Endodermal cell (in vitro differentiated cells): ENCODE measurements at places on chromosomes 11 and 22. TPM values are rescaled to one million over a fixed set of nuclear protein-coding genes. Genes with fewer than 3 reads are reported as not detected.
A peak's percentile ranks its signal among the peaks of the same experiment; 100 is the strongest.

Gene DGCR6
- total RNA-seq = 4.0 to 6.2 TPM (median 4.3 TPM) in 3 replicates

Gene ARHGAP20
- 0.11 and 0.15 TPM in 2 replicates for total RNA-seq

Gene KCNQ1OT1
- total RNA-seq = 5.2 to 5.5 TPM (median 5.4 TPM) in 3 replicates

GRCh38 chr11:112844517-112844916 is 116.7 kb upstream of the NCAM1 start:
- no peak for DNase-seq

DNA sequence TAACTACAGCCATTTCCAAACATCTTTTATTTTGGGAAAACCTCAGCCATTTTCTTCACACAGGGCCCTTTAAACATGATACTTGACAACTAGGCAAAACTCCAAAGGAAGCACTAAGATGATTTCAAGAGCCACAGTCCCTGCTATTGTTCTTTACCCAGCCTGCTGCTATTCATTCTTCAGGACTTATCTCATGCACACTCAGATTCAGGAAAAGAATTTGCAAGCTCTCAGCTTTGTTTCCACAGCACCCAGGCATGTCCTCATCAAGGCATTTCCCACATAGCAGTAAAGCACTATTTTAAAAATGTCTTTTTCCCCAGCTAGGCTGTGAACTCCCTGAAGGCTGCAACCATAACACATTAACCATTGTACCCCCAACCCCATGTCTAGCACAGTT is 609.3 kb upstream of the CCDC90B start:
- DNase-seq = peak; percentile 47

DNA sequence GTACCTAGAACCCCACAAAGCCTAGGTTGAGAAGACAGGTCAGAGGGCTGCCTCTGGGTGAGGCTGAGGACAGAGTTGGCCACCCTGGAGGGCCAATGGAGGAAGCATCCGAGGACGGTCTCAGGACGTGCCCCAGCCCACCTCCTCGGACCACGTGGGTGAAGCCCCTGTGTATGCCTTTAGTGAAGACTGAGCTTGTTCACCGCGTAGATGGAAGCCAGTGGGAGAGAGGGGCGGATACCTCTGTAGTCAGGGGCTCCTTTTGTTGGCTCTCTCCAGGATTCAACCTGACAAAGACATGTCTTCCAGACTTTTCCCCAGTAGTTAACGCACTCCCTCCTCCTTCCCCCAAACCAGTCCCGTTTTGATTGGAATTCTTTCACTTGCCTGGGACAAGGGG is 110.7 kb downstream of the ZBTB16 start:
- no peak for DNase-seq

- no peak for DNase-seq
Observed at GRCh38 chr11:92880381-92880780, 89.1 kb upstream of the MTNR1B start.

DNA sequence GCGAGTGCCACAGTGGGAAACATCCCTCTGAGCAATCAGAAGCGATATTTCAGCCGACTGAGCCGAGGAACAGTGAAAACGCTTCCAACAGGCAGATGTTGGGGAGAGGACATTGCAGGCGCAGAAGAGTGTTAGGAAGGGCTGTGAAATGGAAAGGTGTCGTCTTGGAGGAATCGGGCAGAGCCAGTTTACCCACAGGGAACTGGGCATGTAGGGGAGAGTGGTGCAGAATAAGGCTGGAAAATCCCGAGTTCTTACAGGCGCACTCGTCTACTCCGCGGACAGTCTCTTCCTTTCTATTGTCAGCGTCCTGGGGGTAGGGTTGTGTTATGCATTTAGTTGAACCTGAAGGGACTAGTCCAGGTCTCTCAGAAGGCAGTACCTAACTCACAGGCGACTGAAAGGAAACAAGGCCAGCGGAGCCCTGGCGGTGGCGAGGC is 1.1 kb upstream of the APLP2 start:
- no peak for DNase-seq

DNA sequence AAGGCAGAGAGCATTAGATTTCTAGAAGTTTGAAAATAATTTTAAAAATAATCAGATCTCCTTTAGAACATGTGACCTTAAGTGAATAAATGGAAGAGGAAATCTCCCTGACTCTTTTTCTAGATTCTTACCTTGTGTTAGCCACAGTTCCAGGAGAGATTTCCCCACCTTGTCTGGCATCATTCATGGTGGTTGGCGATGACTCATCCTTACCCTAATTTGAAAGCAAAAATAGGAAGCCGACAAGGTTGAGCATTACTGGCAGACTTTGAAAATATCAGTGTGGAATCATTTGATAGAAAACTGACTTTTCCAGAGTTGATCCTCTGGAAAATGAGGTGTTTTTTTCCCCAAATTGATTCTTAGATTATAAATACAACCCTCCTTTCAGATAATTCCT is 48.1 kb downstream of the CNTN5 start:
- no peak for DNase-seq

GRCh38 chr11:13210424-13210823 is 67.2 kb upstream of the BMAL1 start:
- DNase-seq = peak; percentile 89

DNA sequence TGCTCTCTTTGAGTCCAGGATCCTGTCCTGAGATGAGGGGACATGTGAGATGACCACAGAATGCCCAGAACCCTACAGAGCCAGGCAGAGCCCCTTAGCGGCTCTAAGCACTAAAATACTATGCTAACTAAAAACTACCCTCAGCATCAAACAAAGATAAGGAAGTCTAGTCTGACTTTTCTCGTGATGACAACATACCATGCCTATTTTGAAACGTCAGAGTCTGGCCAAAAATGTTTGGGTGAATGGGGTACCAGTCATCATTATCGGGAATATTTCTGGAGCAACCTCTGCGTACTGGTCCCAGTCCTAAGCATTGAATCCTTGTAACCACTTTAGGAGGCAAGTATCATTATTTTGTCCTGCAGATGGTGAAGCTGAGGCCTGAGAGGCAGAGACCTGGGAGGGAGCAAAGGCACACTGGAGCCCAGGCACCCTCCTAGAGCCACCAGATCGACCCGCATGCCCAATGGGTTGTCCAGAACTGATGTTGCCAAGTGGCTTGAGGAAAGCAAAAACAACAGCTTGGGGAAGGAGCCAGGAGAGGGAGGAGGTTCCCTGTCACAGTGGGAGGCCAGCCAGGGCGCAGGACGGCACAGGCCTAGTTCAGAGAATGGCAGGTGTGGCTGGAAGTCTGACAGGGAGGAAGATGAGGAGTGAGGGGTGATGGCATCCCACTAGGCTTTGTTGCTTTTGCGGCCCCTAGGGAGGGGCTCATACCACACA is 7.2 kb upstream of the OSM start:
- no peak for DNase-seq

GRCh38 chr11:59801981-59802638 is 8.5 kb downstream of the MRPL16 start:
- peak; percentile 69 for DNase-seq

- DNase-seq = no peak
Observed at GRCh38 chr22:40659166-40659565, 20.1 kb upstream of the MCHR1 start.

DNA sequence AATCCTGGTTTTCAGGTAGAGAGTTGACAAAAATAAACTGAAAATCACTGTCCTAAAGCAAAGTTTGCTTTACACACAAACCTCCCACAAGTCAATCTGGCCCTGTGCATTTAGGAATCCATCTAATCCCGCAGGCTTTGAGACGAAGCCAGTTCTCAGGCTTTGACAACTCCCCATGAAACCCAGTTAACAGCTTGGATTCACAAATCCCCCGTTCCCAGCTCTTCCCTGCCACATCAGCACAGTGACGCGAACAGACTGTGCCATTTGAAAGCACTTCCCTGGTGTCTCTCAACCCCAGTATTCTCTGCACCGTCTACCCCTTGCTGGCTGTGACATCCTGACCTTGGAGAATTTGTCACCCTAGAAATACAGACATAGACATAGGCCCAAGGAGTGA is 117.8 kb downstream of the OPCML start:
- DNase-seq = no peak

- no peak for DNase-seq
Observed at GRCh38 chr11:45663486-45664375, 1.7 kb downstream of the CHST1 start.

DNA sequence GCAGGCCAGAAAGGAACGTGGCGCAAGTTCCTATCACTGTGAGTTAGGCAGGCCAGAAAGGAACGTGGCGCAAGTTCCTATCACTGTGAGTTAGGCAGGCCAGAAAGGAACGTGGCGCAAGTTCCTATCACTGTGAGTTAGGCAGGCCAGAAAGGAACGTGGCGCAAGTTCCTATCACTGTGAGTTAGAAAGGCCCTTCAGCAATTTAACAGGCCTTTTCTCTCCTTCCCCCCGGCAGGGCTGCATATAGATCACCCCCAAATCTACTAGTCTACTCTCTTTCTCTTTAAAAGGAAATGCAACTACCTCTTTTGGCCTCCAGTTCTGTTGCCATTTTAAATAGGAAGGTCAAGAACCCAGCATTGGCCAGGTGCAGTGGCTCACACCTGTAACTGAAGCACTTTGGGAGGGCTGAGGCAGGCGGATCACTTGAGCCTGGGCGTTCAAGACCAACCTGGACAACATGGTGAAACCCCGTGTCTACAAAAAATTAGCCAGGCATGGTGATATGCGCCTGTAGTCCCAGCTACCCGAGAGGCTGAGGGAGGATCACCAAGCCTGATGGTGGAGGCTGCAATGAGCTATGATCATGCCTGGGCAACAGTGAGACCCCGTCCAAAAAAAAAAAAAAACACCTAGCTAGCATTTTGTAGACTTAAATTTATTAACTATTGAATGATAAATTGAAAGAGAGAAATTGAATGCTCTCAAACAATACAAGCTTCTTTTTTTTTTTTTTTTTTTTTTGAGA is 14.9 kb downstream of the FAM118B start:
- DNase-seq = no peak
